Muscle of back (tissue), 13 donors: ENCODE measurements at places on chromosomes 13 and 19. TPM values are rescaled to one million over a fixed set of nuclear protein-coding genes. Genes with fewer than 3 reads are reported as not detected.

GRCh38 chr19:31349160-31349881 is at the start of gene TSHZ3:
Gene TSHZ3 (minus strand): TSS chr19:31349436. CDS start chr19:31349219, 217 bp downstream.
- DNase-seq = peak; percentile 86

DNA sequence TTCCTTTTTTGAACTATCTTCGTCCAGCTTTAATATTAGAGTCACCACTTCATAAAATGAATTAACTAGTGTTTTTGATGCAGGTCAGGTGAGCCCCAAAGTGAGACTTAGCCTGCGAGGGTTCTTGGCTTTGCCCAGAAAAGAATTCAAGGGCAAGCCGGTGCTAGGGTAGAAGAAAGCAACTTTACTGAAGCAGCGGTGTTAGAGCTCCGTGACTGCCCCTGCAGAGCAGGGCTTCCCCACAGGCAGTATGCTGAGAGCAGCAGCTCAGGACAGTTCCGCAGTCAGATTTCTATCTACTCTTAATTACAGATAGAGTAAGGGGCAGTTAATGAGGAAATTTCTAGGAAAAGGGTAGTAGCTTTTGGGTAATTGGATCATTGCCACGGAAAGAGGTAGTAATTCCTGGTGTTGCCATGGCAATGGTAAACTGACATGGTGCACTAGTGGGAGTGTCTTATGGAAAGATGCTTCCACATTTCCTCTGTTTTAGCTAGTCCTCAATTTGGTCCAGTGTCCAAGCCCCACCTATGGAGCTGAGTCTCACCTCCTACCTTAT is 432.2 kb upstream of the ZNF507 start:
- DNase-seq = no peak

GRCh38 chr13:31880851-31881494 is 141.6 kb downstream of the RXFP2 start:
- no peak for DNase-seq

- no peak for DNase-seq
Measured at GRCh38 chr13:27933118-27933517, 13.3 kb downstream of the PDX1 start.

DNA sequence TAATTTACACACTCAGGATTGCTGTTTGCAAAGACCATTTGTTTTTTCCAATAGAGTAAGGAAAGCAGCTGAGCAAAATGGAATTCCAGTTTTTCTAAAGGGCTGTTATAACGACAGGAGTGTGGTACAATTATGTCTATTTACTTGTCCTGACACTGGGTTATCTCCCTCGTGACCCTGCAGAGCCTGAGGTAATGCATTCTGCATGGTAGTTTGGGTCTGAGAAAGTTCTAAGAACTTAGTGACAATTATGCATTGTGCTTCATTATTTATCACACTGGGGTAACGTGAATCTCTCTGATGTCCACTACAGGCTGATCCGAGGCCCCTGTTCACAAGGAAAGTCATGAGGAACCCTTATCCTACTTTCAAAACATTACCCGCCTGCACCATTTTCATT is 50.7 kb upstream of the EDNRB start:
- no peak for DNase-seq

GRCh38 chr13:39326469-39327171 is 276.4 kb downstream of the LHFPL6 start:
- DNase-seq = peak; percentile 53

DNA sequence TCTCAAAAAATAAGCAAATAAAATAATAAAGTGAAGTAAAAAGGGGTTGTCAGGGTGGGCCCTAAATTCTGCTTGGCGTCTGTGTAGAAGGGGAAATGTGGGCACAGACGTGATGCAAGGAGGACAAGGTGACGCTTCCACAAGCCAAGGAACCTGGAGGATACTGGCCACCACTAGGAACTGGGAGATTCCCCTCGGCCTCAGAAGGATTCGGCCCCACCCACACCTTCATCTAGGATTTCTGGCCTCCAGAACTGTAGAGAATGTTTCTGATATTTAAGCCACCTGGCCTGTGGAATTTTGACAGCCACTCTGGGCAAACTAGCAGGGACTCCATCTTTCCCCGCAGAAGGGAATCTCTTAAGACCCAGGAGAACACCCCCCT is 1.1 kb downstream of the PLEKHJ1 start:
- no peak for DNase-seq

DNA sequence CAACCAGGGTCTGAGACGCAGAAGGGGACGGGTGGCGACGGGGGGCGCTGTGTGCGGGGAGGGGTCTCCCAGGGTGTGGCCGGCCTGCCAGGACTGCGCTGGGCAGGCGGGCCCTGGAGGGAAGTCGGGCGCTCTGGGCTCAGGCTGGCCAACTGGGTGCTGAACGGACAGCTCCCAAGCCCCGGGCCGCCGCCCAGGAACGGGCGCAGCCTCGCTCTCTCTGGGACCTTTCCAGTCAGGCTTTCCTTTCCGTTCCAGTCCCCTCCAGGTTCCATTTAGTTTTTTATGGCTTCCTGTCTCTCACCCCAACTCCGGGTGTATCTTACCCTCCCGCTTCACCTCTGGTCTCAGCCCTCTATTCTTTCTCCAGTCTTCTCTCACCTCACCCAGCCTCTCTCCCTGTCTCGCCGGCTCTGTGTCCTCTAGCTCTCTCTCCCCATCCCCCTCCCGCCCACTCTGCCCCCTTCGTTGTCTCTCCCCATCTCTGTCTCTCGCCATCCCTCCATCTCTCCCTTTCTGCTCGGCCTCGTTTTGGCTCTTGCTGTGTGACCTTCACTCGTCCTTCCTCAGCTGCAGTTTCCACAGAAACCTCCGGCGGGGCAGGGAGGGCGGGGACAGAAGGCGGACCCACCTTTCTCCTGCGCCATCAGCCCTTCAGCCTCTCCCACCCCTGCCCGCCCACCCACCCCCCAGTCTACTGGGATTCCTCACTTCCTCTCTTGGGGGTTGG is 3.3 kb upstream of the ATP1A3 start:
- no peak for DNase-seq

DNA sequence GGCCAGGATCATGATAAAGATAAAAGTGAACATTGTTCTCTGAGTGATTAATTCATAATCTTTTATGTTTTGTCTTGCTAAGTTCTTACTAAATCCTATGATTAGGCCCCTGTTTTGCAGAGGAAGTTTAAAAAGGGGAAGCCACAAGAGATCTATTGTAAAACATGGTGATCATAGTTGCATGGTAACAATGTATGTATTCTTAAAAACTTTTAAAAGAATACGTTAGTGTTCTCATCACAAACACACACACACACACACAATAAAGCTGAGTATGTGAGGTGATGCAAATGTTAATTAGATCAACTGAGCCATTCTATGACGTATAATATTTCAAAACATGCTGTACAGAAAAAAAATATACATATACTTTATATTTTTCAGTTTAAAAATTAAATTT is 51.2 kb downstream of the MBD3L2B start:
- DNase-seq = no peak

GRCh38 chr19:17488593-17489391 is 18.5 kb downstream of the SLC27A1 start:
- no peak for DNase-seq

GRCh38 chr13:70668293-70668692 is 560.0 kb upstream of the KLHL1 start:
- no peak for DNase-seq

RYR1 gene
- polyA plus RNA-seq = 534 TPM
